Activated effector memory CD4-positive, alpha-beta T cell treated with Interleukin-2 at 50 U/mL for 16 hours (primary cell): ENCODE measurements at places on chromosomes 7 and 10.
A peak's percentile ranks its signal among the peaks of the same experiment; 100 is the strongest.

DNA sequence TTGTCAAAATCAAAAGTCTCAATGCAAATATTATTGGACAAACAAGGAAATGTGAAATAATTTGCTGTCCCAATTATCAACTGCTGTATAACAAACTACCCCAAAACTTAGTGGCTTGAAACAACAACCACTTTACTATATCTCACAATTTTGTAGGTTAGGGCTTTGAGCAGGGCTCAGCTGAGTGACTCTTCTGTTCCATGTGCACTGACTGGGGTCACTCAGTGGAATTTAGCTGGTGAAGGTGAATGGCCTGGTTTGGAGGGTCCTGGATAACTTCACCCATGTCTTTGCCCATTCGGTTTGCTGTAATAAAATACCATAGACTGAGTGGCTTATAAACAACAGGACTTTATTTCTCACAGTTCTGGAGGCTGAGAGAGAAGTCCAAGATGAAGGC lies 3.7 kb upstream of the GSDME start:
- DNase-seq: no peak

DNA sequence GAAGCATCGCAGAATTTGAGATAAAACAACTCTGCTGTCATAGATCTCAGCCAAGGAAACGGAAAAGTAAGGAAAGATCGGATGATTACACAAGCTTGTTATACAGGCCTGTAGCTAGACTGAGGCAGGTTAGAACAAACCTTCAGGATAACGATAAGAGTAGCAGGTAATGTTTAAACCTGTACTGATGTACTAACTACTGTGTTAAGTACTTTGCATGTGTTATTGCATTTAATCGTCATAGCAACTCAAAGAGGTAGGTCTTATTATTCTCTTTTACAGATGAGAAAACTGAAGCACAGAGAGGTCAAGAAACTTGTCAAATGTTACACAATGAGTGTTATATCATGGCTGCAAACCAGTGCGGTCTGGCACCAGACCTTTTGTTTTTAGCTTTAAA lies 352.5 kb downstream of the GPAM start:
- no peak for DNase-seq

DNA sequence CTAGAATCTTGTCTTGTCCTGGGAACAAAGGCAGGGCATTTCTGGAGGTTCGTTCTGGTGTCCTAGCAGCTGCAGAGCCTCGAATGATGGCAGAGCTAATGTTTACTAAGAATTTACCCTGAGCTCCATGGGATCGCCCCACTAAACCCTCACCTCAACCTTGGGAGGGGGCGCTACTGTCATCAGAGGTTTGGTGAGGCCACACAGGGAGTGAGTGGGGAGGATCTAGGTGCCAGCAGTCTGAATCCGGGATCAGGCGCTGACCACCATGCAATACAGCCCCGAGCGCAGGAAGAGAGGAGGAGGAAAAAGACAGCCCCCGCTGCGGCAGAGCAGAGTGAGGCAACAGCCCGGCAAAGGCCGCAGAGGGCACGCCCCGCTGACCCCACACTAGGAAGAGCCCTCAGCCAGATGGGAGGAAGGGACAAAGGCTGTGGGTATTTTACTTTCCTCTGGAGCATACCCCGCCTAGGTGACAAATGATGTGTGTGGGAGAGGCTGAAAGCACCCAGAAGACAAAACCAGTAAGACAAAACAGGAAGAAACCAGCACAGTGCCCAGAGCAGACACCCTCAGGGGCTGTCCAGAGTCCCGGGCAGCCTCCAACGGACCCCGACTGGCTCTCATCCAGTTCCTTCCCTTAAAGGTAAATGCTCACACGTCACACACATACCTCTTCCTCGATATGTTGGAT lies 103.5 kb downstream of the FAM53B start:
- no peak for DNase-seq

GRCh38 chr10:75238182-75239095 lies 2.7 kb upstream of the COMTD1 start:
- DNase-seq: peak; percentile 2

- DNase-seq: no peak
Measured at GRCh38 chr10:586151-586550, 103.3 kb downstream of the DIP2C start.

DNA sequence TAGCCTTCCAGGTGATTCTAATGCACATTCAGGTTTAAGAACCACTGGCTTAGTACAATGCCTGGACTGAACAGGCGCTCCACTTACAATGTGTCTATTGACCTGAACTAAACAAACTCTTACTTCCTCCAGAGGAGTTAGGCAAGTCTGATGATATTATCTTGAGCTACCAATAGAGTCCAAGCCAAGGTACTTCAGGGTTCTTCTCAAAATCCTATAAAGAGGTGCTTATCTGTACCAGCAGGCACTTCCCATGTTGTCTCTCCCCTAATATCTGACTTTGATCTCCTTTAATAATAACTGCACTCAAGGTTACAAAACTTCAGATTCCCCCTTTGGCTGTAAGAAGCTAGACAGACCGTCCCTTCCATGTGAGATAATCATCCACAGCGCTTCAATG lies 157.0 kb upstream of the SVIL start:
- DNase-seq: no peak

- DNase-seq: no peak
Measured at GRCh38 chr10:71998840-71999194, 34.6 kb downstream of the CHST3 start.

GRCh38 chr10:96384506-96384905 lies 25.7 kb upstream of the OPALIN start:
- no peak for DNase-seq

DNA sequence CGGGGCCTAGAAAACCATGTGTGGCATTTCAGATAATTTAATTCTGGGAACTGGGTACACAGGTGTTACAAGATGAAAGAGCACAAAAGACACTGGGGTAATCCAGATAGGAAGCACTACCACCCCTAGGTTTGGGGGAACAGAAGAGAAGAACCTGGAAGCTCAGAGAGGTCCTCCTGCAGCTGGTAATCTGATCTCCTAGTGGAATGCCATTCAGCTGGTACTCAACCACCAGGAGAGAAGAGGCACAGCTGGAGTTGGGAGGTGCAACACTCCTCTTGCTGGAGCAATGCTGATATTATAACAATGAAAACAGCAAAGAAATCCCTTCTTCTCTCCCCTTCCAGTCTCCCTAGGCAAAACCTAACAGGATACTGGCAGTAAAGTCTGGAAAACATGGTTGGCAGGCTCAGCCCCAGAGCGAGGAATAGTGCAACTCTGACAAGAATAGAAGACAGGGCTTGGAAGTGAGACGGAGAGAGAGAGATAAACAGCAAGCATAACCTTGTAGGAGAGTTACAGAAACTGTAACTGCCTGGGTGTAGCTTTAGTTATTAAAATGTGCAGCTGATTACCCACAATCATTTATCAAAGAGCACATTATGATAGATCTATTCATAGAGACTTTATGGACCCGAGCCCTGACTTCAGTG lies 35.0 kb downstream of the NRF1 start:
- DNase-seq: no peak

DNA sequence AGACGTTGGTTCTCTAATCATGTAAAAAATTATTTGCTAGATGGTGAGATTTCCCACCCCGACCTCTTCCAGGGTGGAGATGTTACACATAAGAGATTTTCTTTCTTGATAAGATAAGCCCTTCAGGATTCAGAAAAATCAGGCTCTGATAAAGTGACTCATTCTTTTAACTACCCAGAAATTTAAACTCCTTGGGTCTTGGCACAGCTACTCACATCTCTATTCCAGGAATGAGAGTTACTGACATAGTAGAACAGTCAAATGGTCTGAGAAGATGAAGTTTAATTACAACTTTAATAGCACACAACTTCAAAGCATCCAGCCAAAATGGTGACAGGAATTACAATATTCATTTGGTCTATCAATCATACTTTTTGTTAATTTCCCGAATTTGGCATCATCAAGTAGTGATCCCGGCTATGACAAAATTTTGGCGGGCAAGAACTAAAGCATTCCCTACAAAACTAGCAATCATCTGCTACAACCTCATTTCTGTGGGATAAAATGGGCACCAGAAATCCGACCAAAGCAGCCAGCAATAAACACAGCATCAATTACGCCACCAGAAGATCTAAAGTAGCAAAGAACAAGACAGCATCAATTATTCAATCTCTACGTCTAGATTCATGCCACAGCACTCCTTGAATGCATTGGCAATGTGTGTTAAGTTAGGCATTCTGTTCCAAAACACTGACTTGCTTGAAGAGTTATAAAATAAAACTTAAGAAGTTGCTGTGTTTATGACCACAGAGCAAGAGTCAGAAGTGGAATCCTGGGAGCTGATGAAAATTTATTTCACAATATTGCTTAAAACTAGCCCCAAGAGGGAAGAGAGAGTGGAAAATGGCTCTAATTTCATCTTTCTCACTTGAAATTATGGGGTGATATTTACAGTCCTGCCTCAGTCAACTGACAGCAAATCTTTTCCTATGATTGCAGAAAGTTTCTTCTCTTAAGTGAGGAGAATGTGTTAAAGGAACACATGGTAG lies 565.7 kb upstream of the ANKRD30A start:
- DNase-seq: no peak

- DNase-seq: no peak
Measured at GRCh38 chr10:68599771-68600040, 39.6 kb downstream of the TET1 start.

DNA sequence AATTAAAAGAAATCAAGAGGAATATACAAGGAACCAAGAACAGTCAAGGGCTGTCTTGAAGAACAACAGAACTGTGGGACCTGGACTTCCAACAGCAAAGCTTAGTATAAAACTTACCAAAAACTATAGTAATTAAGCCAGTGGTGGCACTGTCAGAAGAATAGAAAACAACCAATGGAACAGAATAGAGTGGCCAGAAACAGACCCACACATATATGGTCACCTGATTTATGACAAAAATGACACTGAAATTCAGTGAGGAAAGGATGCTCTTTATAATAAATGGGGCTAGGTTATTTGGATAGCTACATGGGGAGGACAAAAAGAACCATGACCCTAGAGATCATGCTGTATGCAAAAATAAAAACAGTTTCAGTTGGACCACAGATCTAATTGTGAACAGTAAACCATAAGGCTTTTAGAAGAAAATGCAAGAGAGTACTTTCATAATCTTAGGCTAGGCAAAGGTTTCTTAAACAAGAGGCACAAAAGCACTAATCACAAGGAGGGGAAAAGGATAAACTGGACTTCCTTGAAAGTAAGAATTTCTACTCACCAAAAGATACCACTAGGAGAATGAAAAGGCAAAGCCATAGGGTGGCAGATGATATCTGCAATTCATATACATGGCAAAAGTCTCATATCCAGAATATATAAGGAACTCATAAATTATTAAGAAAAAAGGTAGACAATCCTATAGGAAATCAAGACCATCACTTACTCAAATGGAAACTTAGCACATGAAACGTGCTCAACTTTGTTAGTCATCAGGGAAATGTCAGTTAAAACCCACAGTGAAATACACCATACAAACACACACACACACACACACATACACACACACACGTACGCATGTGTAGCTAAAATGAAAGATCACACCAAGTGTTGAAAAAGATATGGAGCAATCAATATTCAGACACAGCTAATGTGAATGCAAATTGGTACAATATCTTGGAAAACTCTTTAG lies 20.8 kb downstream of the HYCC1 start:
- DNase-seq: no peak
